ENCODE measurements at places on chromosomes 4 and X. TPM values are rescaled to one million over a fixed set of nuclear protein-coding genes. Genes with fewer than 3 reads are reported as not detected.

GRCh38 chrX:30489323-30489722, 88.2 kb downstream of the TASL start:
- no peak for DNase-seq

DNA sequence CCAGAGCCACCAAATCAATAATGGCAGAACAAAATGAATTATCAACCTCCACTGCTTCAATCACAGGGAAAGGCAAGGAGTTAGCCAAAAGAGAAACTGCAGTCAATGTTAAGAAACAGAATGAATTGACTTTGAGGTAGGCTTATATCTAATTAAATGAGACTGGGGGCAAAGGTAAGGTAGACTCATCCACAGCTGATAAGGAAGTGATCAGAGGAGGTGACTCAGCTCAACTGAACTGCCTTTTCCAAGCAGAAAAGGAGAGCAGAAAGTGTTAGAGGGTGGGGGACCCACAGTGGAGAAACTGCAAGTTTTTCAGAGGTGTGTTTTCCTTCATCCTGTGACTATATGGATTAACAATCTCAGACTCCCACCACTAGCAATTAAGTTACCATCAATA, 345.8 kb upstream of the PPARGC1A start:
- DNase-seq = no peak

- DNase-seq = no peak
Observed at GRCh38 chrX:13119386-13119785, 75.0 kb upstream of the FAM9C start.

DNA sequence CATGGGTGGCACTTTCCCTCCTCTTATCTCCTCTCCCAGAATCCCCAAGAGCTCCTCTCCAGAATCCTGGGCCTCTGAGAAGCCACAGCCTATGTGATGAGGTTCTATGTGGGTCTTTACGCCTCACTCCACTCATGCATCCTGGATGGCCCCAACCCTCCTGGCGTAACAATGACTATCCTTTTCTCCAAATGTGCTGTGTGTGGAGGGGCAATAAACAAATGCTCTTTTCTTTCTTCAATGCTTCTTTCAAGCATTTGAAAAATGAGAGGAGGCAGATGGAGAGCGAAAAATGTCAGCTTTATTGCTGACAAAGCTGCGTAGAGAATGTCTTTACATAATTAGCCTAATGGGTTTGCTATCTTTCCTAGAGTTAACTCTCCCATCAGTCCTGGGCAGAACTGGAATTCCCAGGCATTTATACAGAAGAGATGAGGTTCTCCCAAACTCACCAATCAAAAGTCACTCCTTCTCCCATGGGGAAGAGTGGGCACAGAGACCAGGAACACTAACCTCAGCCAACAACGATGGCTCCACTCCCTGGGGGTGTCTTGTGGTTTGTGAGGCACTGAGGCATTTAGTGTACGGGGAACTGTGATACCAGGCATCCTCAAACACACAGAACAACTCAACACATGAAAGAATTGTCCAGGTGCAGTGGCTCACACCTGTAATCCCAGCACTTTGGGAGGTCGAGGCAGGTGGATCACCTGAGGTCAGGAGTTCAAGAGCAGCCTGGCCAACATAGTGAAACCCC, 118.9 kb upstream of the SLC34A2 start:
- DNase-seq = no peak

DNA sequence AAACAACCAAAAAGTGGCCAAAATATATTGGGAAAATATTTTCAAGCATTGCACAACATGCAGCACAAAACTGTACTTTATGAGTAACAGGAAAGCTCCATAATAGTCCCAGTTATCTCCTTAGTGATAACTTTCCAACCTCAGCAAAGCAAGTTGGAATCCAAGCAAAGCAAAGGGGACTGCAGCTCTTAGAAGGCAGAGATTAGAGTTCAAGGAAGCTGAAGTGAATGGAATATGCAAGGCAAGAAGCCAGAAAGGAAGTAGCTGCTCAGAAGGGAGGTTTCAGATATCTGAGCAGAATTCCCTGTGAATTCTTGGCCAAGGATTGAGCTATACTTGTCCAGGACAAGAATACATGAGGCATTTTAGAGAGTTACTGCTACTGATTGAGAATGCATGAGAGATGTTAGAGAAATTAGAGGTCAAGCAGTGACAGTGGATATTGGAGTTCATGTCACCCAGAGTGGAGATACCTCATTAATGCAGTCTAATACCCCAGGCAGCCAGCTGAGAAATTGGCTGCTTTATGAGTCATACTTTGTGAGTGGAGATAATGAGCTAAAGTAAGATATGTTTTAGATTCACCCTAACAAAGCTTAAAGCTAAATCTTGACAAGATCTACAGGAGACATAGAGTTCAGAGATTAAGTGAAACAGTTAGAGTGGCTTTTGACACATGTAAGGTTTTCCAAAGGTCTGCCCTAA, 102.8 kb downstream of the INPP4B start:
- DNase-seq = peak; percentile 83

- DNase-seq = no peak
Observed at GRCh38 chrX:97524997-97525396, 641.3 kb downstream of the RPA4 start.

DNA sequence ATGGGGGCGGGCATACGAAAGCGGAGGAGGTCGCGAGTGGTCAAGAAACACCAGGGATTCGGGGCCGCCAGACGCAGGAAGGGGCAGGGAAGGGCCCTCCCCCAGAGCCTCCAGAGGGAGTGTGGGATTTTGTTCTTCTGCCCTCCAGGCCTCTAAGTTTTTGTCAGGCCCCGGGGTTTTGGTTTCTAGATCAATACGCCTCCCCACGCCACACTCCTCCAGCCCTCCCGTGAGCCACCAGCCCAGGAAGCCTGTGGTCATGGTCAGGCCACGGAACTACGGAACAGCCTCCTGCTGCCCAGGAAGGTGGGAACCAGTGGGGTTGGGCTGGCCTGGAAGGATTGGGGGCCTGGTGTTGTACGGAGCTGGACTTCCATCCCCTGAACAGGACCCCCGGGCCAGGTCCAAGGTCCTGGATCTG, 38.4 kb downstream of the CPLX1 start:
- DNase-seq = no peak

DNA sequence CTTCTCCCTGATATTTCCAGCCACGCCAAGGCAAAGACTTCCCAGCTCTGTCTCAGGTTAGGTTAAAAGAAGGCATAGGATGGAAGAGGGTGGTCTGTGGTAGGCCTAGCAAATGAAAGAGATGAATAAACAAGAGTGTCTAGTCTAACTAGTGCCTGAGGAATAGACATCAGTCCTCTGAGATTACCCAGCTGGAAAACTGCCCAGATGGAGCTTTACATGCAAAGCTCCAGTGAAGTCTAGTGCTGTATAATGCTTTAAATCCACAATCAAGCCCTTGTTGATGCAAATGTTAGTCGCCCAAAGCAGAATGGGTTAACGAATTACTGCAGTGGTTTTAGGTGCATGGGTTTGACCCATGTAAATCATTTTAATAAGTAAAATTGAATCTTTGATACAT, 24.8 kb upstream of the GUCY1B1 start:
- peak; percentile 48 for DNase-seq

DNA sequence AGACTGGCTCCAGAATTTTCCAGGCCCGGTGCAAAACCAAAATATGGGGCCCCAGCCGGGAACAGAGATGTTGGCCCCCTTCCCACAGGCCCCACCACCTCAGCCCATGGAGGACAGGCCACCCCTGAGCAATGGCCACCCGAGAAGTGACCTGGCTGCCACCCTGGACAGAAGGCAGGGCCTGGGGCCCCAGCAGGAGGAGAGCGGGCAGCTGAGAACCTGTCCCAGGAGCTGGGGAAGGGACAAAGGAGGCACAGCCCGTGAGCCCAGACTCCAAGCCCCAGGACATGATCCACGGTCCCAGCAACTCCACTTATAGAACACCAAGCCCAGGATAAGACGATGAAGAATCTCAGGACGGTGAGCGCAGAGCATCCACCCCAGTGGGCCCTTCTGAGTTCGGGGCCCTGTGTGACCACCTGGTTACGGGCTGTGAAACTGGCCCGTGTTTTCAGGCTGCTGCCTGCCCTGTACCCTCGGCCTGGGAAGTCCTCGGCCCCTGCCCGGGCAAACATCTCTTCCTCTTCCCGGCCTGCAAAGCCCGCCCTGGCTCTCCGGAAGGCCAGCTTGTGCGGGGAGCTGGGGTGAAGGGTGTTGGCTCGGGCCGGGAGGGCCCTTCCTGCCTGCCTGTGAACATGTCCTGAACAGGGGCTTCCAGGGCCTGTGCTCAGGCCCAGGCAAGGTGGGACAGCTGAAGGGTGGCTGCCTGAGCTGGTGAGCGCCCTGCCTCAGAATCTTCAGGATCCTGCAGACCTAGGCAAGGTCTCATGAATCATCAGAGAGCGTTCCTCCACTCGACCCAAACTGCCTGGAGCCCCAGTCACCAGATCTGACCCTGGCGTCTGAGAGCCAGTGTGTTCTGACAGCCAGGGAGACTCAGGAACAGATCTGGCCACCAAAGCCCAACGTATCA, 47.0 kb upstream of the MAN2B2 start:
- no peak for DNase-seq

- DNase-seq = no peak
Observed at GRCh38 chr4:825971-826330, at the start of gene CPLX1. Gene CPLX1, minus strand, starts transcription at chr4:826129. Its CDS starts 1,607 bp downstream, at chr4:824522.

DNA sequence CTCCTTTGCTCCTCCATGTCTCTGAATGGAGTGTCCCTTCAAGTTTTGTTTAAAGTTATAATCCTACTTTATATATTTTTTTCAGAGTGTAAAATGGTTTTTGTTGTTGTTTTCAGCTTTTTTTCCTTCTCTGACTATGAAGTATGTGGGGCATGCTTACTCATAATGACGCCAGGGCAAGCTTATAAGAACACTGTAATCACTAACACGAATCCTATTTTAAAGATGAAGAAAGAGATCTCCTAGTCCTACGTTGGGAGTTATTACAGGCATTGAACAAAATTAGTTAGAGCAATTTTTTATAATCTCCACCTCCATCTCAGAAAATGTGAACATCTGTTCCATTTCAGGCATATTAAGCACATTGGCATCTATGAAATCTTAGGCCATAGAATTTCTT, 268.1 kb upstream of the MAGEB2 start:
- no peak for DNase-seq

DNA sequence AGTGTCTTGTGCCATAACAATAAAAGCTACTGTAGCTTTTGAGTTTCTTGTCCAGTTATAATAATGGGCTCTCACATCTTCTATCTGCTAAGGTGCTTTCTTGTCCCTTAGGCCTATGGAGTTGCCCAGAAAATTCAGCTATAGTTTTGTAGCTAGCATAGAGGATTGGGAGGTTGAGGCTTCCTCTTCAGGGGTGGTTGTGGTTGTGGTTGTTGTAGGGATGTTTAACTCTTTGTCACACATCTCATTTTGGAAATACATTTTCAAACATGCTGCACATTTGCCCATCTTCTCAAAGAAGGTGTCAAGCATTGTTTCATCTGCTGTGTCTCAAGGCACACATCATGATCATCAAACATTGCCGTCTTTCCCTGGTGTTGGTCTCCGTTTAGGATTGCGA, 65.0 kb downstream of the ATXN3L start:
- no peak for DNase-seq

GRCh38 chr4:95761426-95761825, 78.5 kb upstream of the PDHA2 start:
- peak; percentile 65 for DNase-seq

DNA sequence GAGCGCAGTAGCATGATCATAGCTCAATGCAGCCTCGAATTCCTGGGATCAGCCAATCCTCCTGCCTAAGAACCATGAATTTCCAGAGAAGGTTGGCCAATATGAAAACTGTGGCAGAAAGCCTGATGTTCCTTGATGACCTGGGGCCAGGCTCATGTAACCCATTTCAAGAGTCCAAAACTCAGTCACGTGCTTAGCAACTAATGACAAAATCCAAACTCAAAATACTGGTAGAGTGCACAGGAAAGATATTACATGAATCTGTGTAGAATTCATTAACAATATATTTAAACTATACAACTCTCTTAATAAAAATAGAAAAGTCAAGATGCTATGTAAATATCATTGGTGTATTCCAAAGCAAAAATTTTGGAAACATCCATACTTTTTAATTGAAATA, 265.7 kb upstream of the NDST3 start:
- DNase-seq = no peak

GRCh38 chrX:10548688-10549087, 71.7 kb downstream of the MID1 start:
- DNase-seq = peak; percentile 16

- no peak for DNase-seq
Observed at GRCh38 chrX:40449956-40450706, 130.6 kb upstream of the ATP6AP2 start.

Gene FGA
- not detected for total RNA-seq

Gene PLP2
- 10.5 TPM for total RNA-seq

Gene MAGED4
- 26.9 TPM for total RNA-seq

Gene AVPR2
- not detected for total RNA-seq

Gene TRPC5OS
- not detected for total RNA-seq

Gene HTN3
- total RNA-seq = not detected

Gene RPS6KA3
- total RNA-seq = 29.0 TPM

Gene SLC10A6
- 0.51 TPM for total RNA-seq

Gene FAM149A
- 9.4 TPM for total RNA-seq

Gene BCLAF3
- 6.9 TPM for total RNA-seq
